ENCODE measurements at places on chromosomes 6 and 20. TPM values are rescaled to one million over a fixed set of nuclear protein-coding genes. Genes with fewer than 3 reads are reported as not detected.

DNA sequence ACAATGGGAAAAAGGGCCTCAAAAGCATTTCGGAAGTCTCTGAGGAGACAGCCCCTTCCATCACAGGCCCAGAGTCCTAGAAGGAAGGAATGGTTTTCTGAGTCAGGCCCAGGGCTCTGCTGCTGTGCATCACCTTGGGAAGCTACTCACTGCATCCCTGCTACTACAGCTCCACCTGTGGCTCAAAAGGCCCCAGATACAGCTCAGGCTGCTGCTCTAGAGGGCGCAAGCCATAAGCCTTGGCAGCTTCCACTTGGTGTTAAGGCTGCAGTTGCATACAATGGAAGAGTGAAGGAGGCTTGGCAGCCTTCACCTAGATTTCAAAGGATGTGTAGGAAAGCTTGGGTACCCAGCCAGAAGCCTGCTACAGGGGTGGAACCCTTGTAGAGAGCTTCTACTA, 54.8 kb downstream of the MEI4 start:
- DNase-seq = no peak

DNA sequence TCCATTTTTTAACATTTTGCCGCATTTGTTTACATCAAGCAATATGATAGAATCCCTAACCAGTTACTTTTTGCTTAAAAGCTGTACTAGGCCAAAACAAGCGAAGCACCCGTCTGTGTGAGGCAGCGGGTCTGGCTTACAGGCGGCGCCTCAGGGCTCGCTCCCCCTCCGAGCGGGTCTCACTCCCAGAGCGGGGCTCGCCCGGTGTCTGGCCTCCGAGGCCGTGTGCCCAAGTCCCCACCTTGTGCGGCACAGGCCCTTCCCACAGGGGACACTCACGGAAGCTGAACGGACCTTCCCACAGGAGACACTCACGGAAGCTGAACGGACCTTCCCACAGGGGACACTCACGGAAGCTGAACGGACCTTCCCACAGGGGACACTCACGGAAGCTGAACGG, 23.4 kb downstream of the ZBTB46 start:
- no peak for DNase-seq

The GRM1 gene
- total RNA-seq = 0.07 TPM

- DNase-seq = no peak
Measured at GRCh38 chr6:130945401-130945919, 117.6 kb downstream of the EPB41L2 start.

DNA sequence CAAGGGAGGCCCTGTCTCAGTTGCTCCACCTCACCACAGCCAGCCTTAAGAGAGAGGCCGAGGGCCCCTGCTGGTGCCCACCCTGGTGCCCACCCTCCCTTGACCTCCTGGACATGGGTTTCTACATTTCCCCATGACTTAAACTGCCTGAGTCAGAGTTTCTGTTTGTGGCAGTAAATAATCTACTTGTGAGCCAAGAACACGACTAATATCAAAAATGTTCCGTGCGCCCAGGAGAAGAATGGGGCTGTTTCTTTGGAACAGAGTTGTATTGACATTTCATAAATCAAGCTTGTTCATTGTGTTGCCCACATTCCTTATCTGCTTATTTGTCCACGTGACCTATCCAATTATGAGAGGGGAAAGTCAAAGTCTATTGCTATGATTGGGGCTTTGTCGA, 143.5 kb downstream of the ANKRD60 start:
- no peak for DNase-seq

DNA sequence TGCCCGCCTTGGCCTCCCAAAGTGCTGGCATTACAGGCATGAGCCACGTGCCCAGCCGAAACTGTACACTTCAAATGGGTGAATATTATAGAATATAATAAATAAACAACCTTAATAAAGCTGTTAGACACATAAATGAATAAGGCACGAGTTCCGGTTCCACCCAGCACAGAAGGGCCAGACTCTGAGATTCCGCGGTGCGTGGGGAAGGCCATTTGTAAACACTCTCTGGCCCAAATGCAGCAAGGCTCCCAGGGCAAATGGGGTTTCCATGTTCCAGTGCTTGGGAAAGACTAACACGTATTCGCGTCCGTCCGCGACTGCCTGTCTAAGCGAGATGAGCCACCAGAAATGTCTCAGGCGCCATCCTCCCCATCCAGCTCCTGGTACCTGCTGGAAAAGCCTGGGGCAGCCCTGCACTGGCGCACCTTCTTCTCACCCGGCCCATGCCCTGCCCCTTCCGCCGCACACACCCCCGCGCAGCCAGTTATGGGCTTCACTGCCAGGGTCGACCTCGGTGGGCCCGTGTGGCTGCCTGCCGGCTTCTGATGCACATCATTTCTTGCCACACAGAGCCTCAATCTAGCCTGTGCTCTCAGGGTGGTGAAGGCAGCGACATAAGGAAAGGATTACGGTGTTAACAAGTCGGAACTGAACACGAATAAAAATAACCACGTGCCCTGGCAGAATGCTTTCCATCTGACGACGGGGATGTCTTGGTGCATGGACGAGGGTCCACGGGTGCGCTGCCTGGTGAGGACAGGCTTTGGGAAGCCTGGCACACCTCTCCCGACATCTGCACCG, 5.5 kb upstream of the LSM14B start:
- no peak for DNase-seq

The ASIP gene
- not detected for total RNA-seq

The GHRH gene
- total RNA-seq = not detected
